ENCODE measurements at places on chromosomes 2 and 18.

GRCh38 chr18:9913526-9914333, at the start of gene VAPA:
Gene VAPA, plus strand, starts transcription at chr18:9914016. Its CDS starts 241 bp downstream, at chr18:9914257.
- peak; percentile 94 for ATAC-seq

DNA sequence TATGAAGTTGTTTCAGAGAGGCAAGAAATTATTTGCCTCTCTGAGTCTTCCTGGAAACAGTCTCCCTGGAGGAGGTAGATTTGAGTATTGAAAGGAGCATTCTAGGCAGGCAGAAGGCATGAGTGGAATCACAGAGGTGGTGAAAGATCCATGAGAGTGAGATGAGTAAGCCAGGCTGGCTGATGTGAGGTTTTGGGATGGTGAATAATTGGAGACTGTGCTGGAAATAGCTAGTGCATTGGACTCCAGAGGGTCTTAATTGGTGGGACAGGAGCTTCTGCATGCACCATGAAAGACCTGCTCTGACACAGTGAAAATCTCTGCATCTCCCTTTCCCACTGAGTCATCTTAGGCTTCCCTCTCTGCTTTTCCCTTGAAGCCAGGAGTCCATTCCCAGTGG, 46.3 kb downstream of the CDC42EP3 start:
- ATAC-seq, result no peak

- peak; percentile 98 for ATAC-seq
Observed at GRCh38 chr2:118056165-118056534, 32.1 kb upstream of the INSIG2 start.

GRCh38 chr18:77115192-77115953, 17.2 kb downstream of the MBP start:
- ATAC-seq, result no peak

DNA sequence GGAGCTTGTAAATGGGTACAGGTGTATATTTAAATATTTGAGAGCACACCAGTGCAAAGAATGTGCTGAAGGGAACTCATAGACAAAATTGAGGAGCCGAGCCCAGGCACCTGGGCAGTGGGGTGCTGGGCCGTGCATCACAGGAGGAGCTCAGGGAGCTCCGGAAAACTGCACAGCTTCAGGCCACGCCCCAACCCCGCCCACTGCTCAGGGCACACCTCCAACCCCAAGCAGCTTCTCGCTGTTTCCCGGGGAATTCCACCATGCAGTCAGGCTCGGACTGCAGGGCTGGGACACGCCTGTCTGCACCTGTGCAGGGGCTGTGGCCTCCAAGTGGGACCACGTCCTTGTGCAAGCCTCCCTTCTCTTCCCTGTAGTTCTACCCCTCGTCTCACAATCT, 243.0 kb downstream of the HDAC4 start:
- ATAC-seq, result no peak

DNA sequence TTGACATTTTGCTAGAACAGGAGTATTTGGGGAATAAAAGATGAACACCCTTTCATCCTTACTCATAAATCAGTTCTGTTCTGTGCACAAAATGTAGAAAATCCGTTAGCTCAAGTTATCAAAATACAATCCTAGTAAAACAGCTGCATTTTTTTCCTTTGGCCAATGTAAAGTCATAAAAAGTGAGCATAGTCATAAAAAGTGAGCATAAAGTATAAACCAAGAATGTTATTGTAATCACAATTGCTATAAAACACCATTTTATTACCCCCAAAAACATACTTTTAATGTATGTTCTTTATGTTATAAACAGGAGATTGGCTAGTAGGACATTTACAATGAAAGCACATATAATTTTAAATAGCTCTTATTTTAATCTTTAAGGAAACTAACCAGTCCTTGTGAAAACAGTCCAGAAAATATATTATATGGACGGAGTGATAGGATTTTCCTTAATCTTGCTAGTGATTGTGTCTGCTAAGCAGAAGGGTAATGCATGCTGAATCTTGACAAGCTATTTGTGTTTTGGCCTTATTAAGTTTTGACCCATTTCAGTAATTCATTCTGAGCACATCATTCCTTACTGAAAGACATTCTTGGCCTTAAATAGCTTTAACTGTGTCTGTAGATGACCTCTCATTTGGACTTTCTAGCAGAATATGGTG, 891.8 kb downstream of the DSC3 start:
- no peak for ATAC-seq

DNA sequence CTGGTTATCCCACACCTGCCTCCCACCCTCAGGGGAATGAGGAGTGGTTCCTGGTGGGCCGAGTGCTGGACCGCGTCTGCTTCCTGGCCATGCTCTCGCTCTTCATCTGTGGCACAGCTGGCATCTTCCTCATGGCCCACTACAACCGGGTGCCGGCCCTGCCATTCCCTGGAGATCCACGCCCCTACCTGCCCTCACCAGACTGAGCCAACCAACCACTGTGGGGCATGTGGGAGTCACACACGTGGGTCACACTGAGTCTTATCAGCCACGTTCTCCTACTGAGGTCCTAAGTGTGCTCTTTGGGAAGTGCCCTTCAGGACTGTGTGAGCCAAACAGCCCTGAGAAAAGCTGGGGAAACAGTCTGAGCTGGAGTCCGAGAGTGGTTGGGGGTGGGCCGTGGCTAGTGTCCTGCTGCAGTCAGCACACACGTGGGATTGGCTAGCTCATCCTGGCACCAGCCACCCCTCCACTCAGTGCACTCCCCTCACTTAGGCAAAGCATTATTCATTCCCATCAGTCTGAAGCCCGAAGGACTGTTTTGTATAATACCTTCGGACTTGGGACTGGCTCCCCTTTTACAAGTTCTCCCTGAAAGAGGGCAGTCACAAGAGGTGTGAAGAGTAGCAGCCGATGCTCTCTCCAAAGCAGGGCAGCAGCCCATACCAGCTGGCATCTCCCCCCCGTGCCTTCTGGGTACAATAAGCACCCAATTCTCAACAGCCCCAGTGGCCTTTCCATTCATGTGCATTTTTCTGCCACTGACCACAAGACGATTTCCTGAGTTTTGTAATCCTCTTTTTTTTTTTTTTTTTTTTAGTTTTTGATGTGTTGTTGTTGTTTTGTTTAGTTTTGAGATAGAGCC, 4.6 kb downstream of the TIGD1 start:
- ATAC-seq, result no peak

DNA sequence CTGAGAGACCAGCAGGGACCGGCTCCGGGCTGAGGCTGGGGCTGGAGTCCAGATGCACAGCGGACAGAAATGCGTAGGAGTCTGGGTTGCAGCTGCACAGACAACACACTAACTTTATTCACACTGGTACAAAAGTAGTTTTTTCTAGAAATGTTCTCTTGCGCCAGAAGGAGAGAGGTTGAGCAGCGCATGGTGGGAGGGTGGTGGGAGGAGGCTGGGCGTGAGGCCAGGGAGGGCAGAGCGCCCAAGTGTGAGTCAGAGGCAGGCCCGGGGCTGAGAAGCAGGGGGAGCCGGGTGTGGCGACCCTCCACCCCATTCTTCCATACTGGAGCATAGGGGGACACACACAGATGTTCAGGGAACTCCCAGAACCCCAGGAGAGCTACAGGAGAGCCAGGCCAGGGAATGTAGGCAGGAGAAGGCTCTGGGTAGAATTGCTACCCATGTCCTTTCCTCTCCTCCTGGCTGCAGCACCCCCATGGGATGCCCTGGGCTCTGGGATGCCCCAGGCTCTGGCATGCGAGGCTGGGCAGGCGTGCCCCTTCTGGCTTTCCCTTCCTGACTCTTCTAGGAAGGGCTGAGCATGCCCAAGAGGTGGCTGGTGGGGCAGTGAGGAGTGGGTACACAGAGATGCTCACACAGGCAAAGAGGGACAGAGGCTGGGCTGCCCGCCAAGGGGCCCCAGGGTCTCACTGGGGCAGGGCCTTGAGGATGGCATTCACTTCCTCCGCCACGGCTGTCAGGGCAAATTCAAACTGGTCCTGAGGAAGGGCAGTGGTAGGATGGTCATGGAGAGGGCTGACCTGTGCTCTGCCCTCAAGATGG, 10.6 kb downstream of the DNAJB2 start:
- no peak for ATAC-seq

GRCh38 chr2:73564986-73565385, 77.2 kb downstream of the NAT8 start:
- no peak for ATAC-seq

DNA sequence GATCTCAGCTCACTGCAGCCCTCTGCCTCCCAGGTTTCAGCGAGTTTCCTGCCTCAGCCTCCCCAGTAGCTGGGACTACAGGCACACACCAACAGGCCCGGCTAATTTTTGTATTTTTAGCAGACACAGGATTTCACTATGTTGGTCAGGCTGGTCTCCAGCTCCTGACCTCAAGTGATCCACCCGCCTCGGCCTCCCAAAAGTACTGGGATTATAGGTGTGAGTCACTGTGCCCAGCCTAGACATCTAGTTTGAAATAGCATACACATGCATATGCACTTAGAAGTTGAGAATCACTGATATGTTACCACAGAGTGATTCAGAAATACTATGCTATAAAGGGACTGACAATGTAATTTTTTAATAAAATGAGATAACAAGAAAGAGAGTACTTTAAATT, 69.8 kb upstream of the CDKL4 start:
- no peak for ATAC-seq
